Cortex of kidney (tissue), 1 donor: ENCODE measurements at places on chromosomes 6 and 20.

GRCh38 chr20:1185790-1186334 is 1.1 kb upstream of the TMEM74B start:
- no peak for DNase-seq

GRCh38 chr6:112592159-112592558 is 245.0 kb downstream of the RFPL4B start:
- no peak for DNase-seq

DNA sequence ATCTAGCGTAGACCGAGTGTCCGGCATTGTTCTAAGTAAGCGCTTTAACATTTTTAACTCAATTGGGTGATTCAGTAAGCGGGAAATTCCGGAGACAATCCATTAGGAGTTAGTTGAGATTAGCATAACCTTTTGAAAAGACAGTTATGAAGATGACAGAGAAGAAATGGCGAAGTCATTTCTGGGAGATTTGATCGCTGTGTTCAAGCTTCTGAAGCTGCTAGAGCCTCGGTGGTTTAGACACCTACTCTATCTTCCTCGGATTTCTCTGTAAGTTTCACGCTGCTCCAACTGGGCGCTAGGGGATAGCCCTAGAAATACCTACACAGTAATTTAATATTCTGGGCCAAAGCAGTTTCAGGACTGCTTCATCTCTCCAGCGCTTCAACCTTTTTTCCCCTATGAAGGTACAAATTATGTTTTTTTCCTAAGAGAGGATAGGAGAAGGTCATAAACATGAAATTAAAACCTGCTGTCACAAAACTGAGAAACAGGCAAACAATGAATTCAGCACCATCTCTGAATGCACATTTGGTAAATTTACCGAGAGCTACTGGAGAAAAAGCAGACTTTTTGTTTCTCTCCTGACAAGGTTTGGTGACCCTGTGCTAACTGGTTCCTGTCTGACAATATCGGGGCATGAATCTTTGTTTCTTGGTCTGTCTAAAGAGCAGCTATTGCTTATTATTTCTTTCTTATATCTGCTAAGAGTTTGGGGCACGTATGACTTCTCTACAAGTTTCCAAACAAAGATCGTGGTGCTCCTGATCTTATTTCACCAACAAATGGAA is 22.4 kb downstream of the ZNF311 start:
- DNase-seq, result no peak

- no peak for DNase-seq
These were observed 9.2 kb downstream of the SLCO4A1 start for GRCh38 chr20:62651285-62652021.

DNA sequence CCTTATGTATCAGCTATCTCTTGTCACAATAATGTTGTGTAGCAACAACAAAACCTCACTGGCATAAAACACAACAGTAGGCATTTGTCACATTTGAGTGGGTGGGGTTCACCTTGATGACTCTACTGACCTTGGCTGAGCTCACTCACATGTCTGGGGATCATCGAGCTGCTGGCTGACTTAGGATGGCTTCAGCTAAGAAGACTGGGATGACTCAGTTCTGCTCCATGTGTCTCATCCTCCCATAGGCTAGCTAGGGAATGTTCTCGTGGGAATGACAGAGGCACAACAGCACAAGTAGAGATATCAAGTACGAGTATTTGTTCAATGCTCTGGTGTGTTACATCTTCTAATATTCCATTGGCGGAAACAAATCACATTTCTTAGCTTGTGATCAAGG is 167.9 kb downstream of the PLCB1 start:
- no peak for DNase-seq

GRCh38 chr6:15132854-15133670 is 112.8 kb upstream of the JARID2 start:
- DNase-seq, result no peak

DNA sequence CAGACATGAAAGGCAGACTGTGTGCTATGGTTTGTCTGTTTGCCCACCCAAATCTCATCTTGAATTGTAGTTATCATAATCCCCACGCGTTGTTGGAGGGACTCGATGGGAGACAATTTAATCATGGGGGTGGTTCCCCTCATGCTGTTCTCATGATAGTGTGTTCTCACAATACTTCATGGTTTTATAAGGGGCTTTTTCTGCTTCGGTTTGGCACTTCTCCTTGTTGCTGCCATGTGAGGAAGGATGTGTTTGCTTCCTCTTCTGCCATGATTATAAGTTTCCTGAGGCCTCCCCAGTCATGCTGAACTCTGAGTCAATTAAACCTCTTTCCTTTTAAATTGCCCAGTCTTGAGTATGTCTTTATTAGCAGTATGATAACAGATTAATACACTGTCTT is 47.2 kb upstream of the MICB start:
- DNase-seq, result no peak

- DNase-seq, result no peak
These were observed 56.2 kb upstream of the TULP4 start for GRCh38 chr6:158255989-158256601.

GRCh38 chr6:157126183-157127098 is 196.9 kb downstream of the TMEM242 start:
- no peak for DNase-seq

DNA sequence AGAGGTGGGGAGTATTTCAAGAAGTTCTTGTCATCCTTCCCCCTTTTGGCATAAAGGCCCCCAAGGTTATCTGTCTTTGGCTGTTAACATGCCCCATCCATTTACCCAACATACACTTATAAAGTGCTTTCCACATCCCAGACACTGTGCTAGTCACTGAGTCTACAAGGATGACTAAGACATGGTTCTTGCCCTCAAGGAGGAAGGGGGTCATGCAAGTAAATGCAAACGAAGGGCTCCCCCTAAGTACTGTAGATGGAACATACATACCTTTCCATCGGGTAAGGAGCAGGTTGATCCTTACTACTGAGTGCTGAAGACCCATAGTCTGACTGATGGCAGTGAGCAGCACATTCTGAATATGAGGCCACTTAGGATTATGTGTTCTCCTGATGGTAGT is 38.3 kb downstream of the HECA start:
- DNase-seq, result no peak

DNA sequence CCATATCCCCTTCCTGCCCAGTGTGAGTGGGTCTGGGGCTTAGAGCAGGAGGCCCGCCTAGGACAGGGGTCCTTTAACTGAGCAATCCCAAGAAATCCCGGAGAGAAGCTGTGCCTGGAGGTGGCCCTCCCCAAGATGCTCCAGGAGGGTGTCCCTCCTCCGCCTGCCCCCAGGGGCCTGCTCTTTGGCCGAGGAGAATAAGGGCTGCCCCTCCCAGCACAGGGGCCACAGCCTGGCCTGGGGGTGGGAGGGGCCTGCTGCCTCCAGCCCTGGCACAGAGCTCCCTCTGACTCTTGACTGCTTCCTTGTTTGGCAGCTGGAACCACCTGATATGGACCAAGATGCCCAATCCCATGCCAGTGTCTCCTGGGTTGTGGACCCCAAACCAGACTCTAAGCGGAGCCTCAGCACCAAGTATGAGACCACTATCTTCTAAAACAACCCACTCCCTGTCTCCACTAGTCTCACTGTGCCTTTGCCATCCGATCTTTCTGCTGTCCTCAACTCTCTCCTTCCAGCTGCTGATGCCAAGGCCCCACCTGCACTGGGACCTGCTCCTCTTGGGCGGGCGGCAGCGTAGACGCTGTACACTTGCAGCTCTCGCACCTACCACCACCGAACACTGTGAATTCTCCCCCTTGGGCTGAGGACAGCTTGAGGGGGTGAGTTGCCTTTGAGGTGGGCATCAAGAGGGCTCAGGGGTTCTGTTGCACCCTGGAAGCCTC is 54.3 kb downstream of the TCP11 start:
- DNase-seq, result no peak

GRCh38 chr6:72238900-72239299 is 352.6 kb downstream of the RIMS1 start:
- DNase-seq, result no peak

DNA sequence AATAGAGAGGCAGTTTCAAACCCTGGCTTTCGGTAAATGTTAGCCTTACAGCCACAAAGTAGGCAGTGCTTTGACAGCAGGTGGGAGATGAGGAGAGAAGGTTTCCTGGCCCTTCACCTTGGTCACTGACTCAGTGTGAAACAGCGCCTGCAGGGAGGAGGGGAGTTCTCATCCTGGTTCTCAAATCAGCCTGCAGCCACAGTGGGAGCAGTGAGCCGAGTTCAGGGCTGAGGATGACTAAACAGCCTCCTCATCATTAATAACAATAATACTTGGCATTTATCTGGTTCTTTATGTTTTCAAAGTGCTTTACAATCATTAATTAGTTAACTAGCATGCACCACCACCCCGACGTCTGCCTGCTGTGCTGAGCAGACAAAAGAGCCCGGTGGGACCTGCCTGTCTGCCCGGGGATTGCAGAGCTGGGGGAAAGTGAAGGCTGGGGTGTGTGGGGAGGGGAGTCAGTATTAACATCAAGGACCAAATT is 59.6 kb downstream of the PRDM1 start:
- DNase-seq, result no peak

- no peak for DNase-seq
These were observed 132.8 kb downstream of the TAF4 start for GRCh38 chr20:61932711-61933480.

DNA sequence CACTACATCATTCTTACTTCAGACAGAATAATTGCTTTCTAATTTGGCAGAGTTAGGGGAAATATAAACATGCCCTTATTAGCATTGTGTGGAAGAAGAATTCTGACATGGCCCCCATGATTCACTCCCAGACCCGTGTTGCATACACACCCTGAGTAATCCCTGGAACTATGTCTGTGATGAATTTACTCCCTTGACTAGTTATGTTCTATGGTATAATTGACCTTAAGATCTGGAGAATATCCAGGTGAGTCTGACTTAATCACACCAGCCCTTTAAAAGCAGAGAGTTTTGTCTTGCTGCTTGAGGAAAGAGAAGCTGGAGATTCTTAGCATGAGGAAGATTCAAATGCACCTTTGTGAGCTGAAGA is 262.9 kb downstream of the SOX4 start:
- no peak for DNase-seq

GRCh38 chr6:118705544-118706491 is 54.4 kb upstream of the CEP85L start:
- DNase-seq, result no peak

- no peak for DNase-seq
These were observed 50.8 kb upstream of the SPTLC3 start for GRCh38 chr20:12957968-12958367.

GRCh38 chr6:75418233-75418632 is 75.4 kb downstream of the FILIP1 start:
- no peak for DNase-seq

GRCh38 chr6:122079916-122080315 is 319.5 kb upstream of the HSF2 start:
- no peak for DNase-seq

GRCh38 chr20:60065741-60066437 is 107.7 kb downstream of the CDH26 start:
- no peak for DNase-seq

DNA sequence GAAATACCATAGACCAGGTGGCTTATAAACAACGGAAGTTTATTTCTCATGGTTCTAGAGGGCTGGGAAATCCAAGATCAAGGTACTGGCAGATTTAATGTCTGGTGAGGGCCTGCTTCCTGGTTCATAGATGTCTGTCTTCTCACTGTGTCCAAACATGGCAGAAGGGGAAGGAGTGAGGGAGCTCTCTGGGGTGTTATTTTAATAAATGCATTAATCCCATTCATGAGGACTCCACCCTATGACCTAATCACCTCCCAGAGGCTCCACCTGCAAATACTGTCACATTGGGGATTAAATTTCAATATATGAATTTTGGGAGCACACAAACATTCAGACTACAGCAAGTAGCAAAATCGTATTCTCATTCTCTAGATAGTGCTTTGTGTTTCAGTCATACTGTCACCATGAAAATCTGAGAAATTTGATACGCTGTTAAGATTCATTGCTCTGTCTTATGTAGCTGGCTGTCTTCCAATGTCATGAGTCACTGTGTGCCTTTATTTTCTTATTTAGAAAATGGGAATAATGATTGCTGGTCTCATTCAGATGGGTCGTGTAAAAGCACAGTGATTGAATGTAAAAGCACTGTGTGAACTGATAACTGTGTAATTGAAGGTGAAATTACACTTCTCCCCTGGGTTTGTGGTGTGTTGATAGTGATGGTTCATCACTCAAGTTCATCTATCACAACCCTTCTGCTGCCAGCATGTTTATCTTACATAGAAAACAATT is 8.9 kb upstream of the ERVFRD-1 start:
- no peak for DNase-seq
